ENCODE measurements at places on chromosomes 3 and 15. TPM values are rescaled to one million over a fixed set of nuclear protein-coding genes. Genes with fewer than 3 reads are reported as not detected.

The CPNE9 gene
- polyA plus RNA-seq, result not detected

The TRPM1 gene
- not detected for polyA plus RNA-seq

The EFHB gene
- 0.28 TPM for polyA plus RNA-seq

The SNRPN gene
- 62.5 TPM for polyA plus RNA-seq

The RLBP1 gene
- polyA plus RNA-seq, result 0.11 TPM

The HYAL3 gene
- 4.1 TPM for polyA plus RNA-seq

The P2RY13 gene
- polyA plus RNA-seq, result not detected

The SLC15A2 gene
- 1.8 TPM for polyA plus RNA-seq

The CHRNA3 gene
- polyA plus RNA-seq, result 0.07 TPM

The GPR171 gene
- not detected for polyA plus RNA-seq

The GP9 gene
- 0.23 TPM for polyA plus RNA-seq

The PIGB gene
- 24.8 TPM for polyA plus RNA-seq

GRCh38 chr3:144282313-144282712 is 310.7 kb downstream of the DIPK2A start:
- no peak for DNase-seq

GRCh38 chr3:12351145-12351544 is 62.3 kb downstream of the PPARG start:
- DNase-seq, result no peak

DNA sequence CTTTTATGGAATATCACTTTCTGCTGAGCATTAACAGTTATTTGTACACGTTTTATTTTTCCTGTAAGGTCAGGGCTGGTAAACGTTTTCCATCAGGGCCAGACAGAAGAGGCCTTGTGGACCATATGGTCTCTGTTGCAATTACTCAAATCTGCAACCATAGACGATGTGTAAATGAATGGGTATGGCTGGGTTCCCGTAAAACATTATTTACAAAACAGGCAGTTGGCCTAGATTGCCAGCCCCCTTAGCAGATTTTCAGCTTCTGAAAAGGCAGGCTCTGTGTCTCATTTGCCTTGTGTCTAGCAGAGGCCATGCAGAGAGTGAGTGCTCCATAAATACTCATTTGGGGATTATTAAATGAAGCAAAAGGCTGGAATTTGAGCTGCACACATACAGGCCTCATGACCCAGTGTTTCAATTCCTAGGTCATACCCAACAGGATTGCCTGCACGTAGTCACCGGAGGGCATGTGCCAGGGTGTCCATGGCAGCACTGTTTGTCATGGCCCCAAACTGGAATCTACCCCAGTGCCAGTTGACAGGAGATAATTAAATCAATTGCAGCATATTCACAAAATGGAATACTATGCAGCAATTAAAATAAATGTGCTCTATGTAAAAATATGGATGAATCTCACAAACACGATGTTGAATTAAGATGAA is 51.3 kb downstream of the GPD1L start:
- no peak for DNase-seq

GRCh38 chr3:100245136-100245535 is 15.7 kb upstream of the TBC1D23 start:
- DNase-seq, result no peak

GRCh38 chr3:190883973-190884832 is 21.7 kb upstream of the GMNC start:
- no peak for DNase-seq

DNA sequence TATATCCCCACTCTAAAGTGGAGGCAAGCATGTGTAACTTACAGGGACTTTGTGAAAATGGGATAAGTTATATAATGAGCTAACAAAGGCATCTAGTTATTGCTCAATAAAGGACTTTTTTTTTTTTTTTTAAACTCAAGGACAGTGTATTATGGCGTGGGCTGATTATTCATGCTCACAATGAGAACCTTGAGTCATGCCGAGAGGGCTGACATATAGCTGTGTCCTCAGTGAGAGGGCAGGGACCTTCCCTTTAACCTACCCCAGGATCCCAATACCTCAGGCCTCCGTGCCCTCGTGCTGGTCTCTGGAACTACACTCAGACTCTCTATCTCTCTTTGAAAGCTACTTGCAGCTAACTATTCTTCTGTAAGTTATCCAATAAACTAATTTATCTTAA is 319.9 kb upstream of the ICE2 start:
- DNase-seq, result peak; percentile 19

GRCh38 chr3:172511783-172512762 is 11.2 kb downstream of the TNFSF10 start:
- DNase-seq, result peak; percentile 55

DNA sequence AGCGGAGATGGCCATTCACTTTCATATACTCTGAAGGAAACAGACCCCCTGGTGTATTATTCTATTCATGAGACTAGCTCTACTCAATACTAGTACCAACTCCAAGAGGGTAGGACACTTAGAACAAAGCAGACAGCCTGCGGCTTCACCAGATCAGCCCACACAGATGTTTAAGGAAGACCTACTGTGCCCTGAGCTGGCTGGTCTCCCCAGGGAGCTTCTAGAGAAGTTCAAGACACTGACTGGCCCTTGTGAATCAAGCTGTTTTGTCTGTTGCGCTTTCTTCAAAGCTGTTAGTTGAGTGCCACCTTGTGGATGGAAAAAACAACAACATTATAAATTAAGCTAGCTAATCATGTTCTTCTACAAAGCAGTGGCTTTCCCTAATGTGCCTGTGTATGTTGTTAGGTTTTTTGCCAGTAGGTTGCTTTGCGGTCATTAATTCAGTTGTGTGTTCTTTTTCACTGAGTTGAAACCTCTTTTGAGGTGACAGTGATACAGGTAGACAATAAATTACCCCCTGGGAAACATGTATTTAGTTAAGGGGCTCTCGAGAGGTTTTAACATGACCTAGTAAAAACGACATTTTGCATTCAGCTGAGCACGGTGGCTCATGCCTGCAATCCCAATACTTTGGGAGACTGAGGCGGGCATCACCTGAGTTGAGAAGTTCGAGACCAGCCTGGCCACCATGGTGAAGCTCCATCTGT is 64.2 kb upstream of the MYZAP start:
- DNase-seq, result peak; percentile 46

DNA sequence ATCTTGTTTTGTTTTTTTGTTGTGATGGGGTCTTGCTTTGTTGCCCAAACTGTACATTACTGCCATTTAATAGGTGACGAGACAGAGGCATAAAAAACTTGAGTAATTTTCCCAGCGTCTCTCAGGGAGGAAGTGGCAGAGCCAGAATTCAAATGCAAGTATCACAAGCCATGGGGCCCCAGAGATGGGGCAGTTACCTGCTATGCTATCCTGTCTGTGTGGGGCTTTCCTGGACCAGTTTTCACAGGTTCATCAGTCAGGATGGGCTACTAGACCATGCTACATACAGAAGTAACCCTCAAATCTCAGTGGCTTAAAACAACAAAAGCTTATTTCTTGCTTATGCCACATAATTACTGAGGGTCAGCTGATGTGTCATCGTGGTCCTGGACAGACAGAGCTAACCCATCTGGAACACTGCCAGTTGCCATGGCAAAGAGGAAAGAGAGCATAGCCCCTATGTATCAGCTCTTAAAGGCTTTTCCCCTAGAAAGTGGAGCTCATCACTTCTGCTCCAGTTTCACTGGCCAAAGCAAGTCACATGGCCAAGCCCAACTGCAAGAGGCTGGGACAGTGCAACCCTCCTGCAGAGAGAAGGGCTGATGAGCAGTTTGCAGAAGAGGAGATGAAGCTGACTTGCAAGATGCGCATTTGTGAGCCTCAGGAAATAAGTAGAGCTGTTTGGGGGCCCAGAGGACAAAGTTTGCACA is 31.7 kb upstream of the SYNM start:
- DNase-seq, result peak; percentile 51

- no peak for DNase-seq
These were observed 43.9 kb downstream of the BHLHE40 start for GRCh38 chr3:5022966-5023776.

- DNase-seq, result peak; percentile 12
These were observed 43.9 kb downstream of the GOLIM4 start for GRCh38 chr3:168051531-168052471.

GRCh38 chr15:59833366-59833765 is 144.2 kb upstream of the BNIP2 start:
- DNase-seq, result no peak

DNA sequence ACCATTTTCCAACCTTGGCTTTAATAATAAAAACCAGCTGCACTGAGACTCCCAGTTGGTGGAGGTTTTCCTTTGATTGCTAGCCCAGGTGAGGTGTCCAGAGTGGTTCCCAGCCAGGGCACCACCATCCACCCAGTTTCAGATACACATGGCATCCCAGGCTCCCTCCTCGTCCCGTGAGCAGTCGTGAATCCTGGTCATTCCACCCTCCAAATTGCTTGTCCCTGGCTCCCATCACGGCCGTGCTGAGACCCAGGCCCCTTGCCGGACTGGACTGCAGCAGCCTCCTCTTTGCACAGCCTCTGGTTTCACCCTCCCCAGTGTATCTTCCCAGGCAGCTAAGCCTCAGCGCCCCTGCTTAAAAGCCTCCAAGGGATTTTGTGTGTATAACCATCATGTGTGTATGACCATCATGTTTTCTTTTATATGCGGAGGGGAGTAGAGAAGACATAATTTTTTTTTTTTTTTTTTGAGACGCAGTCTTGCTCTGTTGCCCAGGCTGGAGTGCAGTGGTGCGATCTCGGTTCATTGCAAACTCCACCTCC is 106.3 kb downstream of the ETFA start:
- DNase-seq, result no peak

- DNase-seq, result no peak
These were observed 1233.1 kb downstream of the OTOL1 start for GRCh38 chr3:162729686-162730085.

GRCh38 chr3:185912512-185912911 is 25.3 kb downstream of the TRA2B start:
- DNase-seq, result no peak

DNA sequence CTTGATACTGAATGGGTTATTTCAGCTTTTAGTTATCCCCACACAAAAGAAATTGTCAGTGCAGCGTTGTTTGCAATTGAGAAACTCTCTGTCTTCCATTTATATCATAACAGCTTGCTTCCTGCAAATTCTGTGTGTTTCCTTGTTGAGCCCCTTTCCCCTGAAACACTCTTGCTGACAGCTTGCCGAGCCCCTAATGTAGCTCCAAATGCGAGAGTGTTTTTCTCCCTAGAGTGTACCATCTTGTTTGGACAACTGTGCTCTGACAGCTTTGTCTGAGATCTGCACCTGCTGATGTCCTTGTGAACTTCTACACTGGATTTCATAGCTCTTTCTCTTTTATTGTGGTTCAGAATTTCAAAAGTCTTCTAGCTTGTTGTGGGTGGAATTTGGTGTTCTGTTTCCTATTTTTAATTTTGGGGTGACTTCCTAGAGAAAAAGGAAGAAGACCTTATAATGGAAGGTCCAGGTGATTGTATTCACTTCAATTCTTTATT is 343.5 kb downstream of the PDCD6IP start:
- DNase-seq, result no peak

GRCh38 chr15:101325263-101326025 is 30.4 kb upstream of the SNRPA1 start:
- DNase-seq, result no peak

DNA sequence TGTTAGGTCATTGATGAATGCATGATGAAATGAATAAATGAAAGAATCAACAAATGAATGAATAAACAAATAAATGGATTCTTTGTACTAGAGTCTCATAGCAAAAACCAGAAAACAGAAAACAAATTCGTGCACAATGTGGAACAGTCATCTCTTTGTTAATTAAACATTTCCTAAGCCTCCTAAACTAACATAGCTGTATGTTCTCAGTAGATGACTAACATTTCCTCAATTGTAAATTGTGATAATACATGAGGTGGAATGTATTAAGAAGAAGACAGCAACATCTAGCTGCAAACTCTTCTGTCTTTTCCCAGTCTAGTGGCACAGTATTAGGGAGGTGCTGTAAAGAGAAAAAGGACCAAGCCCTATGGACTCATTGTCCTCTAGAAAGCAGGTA is 1021.0 kb downstream of the MCTP2 start:
- no peak for DNase-seq

- DNase-seq, result no peak
These were observed 280.5 kb downstream of the TBL1XR1 start for GRCh38 chr3:176916777-176917176.

DNA sequence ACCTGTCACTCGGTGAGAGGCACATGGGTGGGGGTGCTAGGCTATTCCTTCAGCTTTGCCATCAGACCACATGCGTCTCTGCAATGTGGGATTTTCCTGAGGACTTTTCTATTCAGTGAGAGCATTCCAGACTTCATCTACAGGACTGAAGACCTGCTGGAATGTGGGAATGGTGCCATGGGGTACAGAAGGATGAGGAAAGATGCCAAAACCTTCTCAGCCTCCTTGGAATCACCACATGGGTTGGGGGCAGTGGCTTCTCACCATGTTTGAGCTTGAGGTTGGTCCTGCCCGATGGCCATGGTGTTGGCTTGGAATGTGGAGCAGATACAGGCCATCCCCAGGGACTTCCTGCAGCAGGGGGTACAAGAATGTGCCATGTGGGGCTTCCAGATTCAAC is 80.9 kb upstream of the KLF13 start:
- no peak for DNase-seq

DNA sequence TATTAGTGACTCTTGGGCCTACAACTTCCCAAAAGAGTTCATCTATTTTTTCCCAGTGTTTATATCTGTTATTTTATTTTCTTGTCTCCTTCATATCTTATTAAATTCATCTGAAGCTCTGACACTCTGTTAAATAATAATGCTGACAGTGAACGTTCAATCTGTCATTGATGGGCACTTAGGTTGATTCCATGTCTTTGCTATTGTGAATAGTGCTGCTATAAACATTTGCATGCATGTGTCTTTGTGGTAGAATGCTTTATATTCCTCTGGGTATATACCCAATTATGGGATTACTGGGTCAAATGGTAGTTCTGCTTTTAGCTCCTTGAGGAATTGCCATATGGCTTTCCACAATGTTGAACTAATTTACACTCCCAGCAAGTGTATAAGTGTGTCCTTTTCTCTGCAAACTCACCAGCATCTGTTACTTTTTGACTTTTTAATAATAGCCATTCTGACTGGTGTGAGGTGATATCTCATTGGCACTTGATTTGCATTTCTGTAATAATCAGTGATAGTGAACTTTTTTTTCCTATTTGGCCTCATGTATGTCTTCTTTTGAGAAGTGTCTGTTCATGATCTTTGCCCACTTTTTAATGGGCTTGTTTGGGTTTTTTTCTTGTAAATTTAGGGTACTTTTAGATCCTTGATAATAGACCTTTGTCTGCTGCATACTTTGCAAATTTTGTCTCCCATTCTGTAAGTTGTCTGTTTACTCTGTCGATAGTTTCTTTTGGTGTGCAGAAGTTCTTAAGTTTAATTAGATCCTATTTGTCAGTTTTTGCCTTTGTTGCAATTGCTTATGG is 122.5 kb downstream of the LEKR1 start:
- DNase-seq, result no peak

Measured in GM12878 (cell line).